Stimulated activated CD8-positive, alpha-beta memory T cell treated with anti-CD3 and anti-CD28 coated beads, Interleukin-2, amount 100 ng/mL, for 48 hours (primary cell): ENCODE measurements at places on chromosomes 2 and 18.
A peak's percentile ranks its signal among the peaks of the same experiment; 100 is the strongest.

DNA sequence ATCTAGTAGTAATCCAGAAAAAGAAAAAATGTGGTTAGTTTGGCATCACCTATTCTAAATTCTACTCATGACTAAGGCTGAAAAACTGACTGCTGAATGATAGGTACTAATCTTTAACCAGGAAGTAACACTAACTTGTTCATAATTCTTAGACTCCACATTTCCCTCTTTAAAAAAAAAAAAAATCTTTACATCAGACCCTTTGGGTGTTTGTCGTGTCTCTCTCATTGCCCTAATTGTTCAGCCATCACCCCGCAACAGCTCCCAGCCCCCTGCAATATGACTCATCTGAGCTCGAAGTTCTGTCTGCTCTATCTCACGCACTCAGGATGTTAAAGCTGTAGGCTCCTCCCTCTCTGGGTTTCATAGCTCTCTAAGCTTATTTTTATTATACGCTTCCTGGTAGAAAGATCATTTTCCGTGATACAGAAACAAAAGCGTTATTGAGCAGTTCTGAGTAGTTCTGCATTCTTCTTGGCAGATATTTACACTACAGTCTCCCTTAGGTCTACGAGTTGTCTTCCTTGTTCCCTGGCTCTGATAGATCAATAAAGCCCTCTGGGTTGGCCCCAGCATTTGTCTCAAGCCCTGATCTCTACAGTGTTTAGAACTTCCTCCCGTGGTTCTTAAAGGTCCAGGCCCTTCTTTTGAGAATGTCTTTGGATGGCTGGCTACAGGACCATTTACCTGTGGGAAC lies 95.6 kb downstream of the TNFRSF11A start:
- peak; percentile 37 for DNase-seq

GRCh38 chr2:113894156-113894743 lies 4.4 kb downstream of the ACTR3 start:
- no peak for DNase-seq

DNA sequence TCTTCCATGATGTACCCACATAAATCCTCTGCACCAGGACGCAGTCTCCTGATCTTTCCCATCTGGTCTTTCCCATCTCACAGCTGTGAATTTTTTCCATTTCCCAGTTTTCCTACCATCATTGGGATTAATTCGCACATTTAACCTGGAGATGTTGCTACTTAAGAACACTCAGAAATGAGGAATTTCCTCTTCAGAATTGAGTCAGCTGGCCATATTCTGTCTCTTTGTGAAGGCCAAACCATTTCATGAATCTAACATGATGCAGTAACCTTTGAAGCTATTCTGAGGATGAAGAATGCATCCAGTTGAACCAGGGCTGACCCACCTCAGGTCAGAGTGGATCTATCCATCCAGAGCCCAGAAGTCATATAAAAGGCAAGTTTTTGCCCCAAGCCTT lies 326.8 kb downstream of the SETBP1 start:
- no peak for DNase-seq

GRCh38 chr18:48942554-48943261 lies 8.1 kb downstream of the SMAD7 start:
- no peak for DNase-seq

- DNase-seq: no peak
These were observed 20.3 kb upstream of the KCNF1 start for GRCh38 chr2:10891390-10891789.

- DNase-seq: no peak
These were observed 17.1 kb downstream of the ZFP36L2 start for GRCh38 chr2:43209204-43209717.

DNA sequence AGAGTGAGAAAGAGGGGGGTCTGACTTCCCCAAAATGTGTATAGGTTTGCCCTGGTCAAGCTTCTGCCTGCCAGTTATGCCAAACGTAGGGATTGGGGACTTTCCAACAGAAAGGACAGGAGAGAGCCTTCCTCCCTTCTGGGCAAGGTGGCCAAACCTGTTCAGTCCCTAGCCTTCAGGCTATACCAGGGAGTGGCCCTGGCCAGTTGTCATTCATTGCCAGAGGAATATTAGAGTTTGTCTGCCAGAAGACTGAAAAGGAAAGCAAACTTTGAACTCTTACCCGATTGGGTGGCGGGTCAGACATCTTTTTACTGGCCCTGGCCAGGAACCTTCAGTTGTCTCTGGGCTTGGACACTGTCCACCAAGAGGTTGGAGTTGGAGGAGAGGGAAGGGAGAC lies 22.1 kb downstream of the RAB3GAP1 start:
- no peak for DNase-seq

GRCh38 chr18:55522011-55522410 lies 66.0 kb downstream of the TCF4 start:
- DNase-seq: peak; percentile 4

GRCh38 chr2:10048501-10049171 lies 5.3 kb downstream of the KLF11 start:
- DNase-seq: no peak

GRCh38 chr2:13158466-13158865 lies 441.7 kb downstream of the TRIB2 start:
- DNase-seq: no peak

GRCh38 chr2:26607698-26608097 lies 33.5 kb downstream of the CIB4 start:
- no peak for DNase-seq

DNA sequence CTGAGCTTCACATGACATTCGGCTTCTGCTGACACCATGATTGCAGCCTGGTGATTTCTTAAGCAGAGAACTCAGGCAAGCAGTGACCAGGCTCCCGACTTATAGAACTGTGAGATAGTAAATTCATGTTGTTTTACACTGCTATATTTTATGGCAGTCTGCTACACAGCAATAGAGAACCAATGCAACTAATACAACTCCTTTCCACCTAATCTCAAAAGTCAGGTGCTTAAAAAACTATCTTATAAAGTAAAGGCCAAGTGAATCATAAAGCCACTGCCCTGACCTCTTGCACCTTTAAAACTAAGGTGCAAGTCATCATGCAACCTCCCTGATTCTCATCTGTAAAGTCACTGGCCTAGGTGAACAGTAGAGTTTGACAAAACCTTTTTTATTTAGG lies 95.3 kb upstream of the GLS start:
- DNase-seq: no peak

DNA sequence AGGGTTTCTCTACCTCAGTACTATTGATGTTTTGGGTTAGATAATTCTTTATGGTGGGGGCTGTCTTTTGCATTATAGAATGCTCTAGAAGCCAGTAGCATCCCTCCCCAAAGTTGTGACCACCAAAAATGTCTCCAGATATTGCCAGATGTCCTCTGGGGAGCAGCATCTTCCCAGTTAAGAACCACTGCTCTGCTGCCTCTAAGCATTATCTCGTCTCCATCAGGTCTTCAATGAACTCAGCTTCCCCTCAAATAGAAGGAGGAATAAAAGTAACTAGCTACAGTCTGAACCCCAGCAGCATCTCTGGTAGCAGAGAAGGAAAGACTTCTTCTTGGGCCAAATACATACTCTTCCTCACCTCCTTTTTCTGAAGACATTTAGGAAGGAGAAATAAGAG lies 244.1 kb downstream of the AGPS start:
- DNase-seq: no peak

- DNase-seq: no peak
These were observed 24.2 kb downstream of the ICOS start for GRCh38 chr2:203960811-203961210.

DNA sequence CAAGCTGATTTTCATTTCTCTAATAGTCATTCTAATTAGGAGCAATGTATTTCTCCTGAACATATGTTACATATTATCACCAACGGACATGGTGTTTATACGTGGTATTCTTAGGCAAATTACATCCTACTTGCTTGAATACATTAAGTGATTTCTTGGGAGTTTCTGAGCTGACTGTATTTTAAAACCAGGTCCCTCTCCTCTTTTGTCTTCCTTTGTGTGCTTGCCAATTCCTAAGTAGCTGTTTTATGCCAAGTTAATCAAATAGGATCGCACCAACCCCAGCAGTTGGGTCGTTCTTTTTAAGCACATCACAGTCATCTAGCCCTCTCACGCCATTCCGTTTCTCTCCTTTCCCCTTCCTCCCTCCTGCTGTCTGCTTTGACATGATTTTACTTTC lies 75.4 kb upstream of the MAP2 start:
- DNase-seq: no peak

DNA sequence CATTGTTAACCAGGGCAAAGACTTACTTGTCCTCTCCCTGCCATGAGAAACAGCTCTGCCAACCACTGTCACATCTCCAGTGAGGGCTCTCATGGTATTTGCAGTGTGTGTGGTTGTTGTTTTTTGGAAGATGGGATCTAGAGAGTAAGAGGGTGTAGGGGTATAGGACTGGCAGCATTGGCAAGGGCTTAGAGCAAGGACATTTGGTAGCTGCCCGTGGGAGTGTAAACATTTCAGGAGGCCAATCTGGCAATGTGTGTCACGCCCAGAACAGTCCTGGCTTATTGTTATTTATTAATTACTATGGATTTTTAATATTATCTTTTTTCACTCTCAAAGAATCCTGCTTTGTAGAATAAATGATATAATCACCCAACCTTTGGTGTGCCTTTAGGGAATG lies 90.5 kb downstream of the TMEM17 start:
- DNase-seq: no peak

DNA sequence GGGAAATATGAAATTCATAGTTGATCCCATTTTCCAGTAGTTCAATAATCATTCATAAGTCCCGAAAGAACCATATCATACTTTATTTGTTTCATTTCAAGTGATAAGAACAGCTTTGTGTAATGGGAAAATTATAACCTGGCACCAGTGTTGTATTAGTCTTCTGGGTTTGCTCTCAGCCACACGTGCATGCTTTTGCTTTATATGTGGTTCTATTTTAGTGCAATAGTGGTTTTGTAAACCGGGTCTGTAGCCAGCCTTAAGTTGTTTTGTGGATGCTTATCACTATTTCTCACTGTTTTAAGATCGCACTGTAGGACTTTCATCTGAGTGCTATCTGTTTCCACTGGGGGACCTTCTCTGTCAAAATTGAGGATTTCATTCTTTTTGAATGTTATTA lies 203.8 kb downstream of the PTPRM start:
- DNase-seq: no peak

GRCh38 chr18:42107691-42108450 lies 152.8 kb downstream of the PIK3C3 start:
- DNase-seq: no peak

GRCh38 chr2:233418761-233419546 lies 64.7 kb downstream of the DGKD start:
- peak; percentile 36 for DNase-seq

- DNase-seq: no peak
These were observed 675.5 kb upstream of the SLC8A1 start for GRCh38 chr2:41127351-41127750.

- no peak for DNase-seq
These were observed 23.7 kb downstream of the ASB1 start for GRCh38 chr2:238450440-238450861.

DNA sequence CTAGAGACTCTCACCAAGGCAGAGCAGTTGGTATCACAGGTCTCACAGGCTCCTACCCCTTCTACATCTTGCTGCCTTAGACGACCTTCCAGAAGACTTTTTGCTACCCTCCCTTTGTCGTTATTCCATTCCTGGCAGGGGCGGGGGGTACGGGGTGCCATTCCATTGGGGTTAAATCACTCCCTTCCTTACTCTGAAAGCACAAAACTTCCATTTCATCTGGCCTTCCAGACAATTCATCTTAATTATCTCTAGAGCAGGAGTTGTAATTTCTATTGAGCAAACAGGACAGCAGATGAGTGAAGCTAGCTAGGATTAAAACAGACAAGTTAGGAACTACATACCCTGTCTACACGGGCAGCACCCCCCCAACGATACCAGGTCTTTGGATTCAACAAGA lies 276.2 kb upstream of the TANK start:
- no peak for DNase-seq

DNA sequence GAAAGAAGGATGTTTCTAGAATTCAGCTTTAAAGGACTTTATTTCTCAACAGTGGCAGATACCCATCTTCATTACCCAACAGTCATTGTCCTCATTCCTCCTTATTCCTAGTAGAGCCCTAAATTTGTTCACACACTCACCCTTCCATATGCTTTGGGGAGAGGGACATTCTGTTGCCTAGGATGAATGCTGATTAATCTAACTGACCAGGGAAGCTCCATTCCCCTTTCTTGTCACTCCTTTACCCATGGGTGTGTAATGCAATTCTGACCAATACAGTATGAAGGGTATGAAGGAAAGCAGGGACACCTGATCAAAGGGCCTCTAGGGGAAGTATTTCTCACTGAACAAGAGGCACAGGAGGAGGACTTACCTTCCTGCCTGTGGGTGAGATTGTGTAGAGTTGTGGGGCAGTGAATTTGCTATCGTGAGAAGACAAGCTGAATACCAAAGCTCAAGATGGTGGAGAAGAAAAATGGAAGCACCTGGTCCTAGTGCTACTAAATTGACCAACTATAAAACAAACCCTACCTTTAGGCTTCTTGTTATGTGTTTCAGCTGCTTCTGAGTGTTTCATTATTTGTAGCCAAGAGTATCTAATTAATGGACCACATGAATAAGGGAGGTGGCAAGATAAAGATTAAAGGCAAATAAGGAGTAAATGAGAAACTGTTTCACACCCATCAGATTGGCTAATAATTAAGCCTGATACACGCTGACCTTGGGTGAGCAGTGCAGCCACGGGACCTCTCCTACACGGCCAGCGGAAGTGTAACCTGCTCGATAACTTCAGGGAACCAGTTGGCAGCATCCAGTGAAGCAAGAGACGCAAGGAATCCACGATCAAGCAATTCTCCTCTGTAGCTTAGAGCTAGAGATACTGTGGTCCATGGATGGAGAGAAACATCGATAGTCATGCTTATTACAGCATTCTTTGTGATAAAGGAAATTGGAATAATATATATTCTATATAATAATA lies 202.3 kb downstream of the MYCN start:
- no peak for DNase-seq

GRCh38 chr18:79806976-79807841 lies 9.5 kb downstream of the KCNG2 start:
- no peak for DNase-seq

DNA sequence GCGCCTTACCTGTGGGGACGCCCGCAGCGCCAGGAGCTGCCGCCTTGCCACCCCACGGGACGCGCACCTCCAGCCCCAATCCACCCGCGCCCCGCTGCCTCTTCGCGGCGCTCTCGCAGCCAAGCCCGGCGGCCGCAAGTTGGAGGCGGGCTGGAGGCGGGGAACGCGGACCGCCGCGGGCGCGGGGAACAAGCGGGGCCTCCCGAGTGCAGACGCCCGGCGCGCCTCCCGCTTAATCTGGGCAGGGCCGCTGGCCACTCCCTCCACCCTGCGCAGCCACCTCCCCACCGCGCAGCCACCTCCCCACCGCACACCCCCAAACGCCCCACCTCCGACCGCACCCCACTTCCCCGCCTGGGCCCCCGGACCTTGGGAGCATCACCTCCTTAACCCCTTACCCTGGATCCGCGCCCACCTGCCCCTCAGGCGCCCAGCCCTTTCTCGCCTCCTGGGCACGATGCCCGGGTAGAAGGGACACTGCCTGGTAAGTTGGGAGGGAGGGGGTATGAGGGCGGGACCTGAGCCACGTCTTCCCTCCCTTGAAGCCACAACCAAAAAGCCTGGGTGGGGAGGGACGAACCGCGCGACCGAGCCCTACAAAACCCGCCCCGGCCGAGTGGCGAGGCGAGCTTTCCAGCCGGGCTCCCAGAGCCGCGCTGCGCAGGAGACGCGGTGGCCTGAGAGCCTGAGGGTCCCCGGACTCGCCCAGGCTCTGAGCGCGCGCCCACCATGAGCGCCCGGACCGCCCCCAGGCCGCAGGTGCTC lies at the start of the genes COL4A3 and COL4A4:
Gene COL4A3 (plus strand): TSS at position 627 of the 765 bp plus-strand sequence. CDS start 103 bp downstream, at position 730.
Gene COL4A4 (minus strand): TSS at position 208 of the 765 bp plus-strand sequence. CDS start 16,722 bp downstream, outside the sequence.
- no peak for DNase-seq
